ENCODE measurements at places on chromosomes 16 and 17. TPM values are rescaled to one million over a fixed set of nuclear protein-coding genes. Genes with fewer than 3 reads are reported as not detected.

Gene PRCD
- 1.6 TPM for polyA plus RNA-seq

Gene HSPB9
- polyA plus RNA-seq = not detected

Gene PRSS33
- not detected for polyA plus RNA-seq

Gene SLC12A3
- polyA plus RNA-seq = 0.04 TPM

Gene CDH3
- polyA plus RNA-seq = 0.54 TPM

Gene RMI2
- polyA plus RNA-seq = 14.3 TPM

Gene MGAT5B
- polyA plus RNA-seq = not detected

Gene KRT28
- polyA plus RNA-seq = not detected

Gene ASIC2
- 1.5 TPM for polyA plus RNA-seq

Gene CETP
- not detected for polyA plus RNA-seq

Data from small intestine (tissue), 16 donors.